ENCODE measurements at places on chromosomes 12 and 14. TPM values are rescaled to one million over a fixed set of nuclear protein-coding genes. Genes with fewer than 3 reads are reported as not detected.

DNA sequence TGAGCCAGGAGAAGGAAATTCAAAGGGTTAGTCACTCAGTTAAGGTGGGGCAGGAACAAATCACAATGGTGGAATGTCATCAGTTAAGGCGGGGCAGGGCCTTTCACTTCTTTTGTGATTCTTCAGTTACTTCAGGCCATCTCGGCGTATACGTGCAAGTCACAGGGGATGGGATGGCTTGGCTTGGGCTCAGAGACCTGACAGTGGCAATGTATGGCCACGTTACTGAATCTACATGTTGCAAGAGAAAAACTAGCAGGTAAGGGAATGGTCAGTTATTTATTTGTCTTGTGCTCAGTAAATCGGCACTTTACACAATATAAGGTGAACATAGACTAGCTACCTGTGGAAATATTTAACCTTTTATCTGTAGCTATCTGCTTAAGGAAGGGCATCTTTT lies 11.9 kb downstream of the SLCO1B3 start:
- no peak overlapping the region for H3K27ac ChIP-seq
- H3K4me3 ChIP-seq, result no peak overlapping the region
- no peaks in the 10 kb centered on the region for H3K27me3 ChIP-seq

DNA sequence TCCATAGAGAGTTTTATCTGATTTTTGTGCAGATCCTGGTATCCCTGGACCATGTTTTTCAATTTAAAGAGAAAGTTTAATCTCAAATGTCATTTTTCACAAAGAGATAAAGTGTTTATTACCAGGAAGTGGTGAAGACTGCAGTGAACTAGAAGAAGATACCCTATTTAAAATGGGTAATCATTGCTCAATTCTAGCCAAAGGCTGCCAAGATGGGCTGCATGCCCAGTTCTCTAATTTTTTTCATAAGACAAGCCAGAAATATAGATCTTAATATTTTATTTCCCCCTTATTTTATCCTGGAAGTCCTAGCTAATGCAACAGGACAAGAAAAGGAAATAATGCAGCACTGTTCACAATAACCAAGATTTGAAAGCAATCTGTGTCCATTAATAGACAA lies 343.5 kb downstream of the PCNX1 start:
- H3K4me3 ChIP-seq, result no peak overlapping the region
- H3K27ac ChIP-seq, result no peak overlapping the region
- no peaks in the 10 kb centered on the region for H3K27me3 ChIP-seq
- H3K4me1 ChIP-seq, result no peaks in the 10 kb centered on the region
- no peaks in the 10 kb centered on the region for H3K36me3 ChIP-seq

DNA sequence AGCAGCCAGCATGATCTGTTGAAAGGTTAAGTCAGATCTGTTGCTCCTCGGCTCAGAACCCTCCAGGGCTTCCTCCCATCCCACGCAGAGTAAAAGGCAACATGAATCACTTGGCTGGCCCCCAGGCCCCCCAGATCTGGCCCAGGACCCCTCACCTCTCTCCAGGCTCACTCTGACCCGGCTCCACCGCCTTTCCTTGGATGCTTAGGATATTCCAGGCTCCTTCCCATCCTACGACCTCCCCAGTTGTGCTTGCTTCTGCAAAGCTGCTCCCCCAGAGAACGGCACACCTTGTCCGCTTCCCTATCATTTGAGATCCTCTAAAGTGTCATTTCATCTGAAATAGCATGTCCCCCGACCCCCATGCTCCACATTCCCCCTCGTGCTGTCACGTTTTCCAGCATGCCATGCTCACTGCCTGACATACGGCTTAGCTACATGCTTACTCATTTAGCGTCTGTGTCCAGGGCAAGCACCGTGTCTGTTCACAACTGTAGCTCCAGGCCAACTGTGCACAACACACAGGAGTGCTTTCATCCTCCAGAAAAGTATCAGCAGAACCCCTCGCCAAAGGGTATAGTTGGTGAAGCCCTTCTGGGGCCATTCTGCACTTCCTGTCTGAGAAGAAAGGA lies 33.6 kb upstream of the BDKRB2 start:
- H3K27me3 ChIP-seq, result no peaks in the 10 kb centered on the region
- no peak for DNase-seq
- no peak overlapping the region for H3K4me3 ChIP-seq
- no peaks in the 10 kb centered on the region for H3K36me3 ChIP-seq
- H3K4me1 ChIP-seq, result no peaks in the 10 kb centered on the region

DNA sequence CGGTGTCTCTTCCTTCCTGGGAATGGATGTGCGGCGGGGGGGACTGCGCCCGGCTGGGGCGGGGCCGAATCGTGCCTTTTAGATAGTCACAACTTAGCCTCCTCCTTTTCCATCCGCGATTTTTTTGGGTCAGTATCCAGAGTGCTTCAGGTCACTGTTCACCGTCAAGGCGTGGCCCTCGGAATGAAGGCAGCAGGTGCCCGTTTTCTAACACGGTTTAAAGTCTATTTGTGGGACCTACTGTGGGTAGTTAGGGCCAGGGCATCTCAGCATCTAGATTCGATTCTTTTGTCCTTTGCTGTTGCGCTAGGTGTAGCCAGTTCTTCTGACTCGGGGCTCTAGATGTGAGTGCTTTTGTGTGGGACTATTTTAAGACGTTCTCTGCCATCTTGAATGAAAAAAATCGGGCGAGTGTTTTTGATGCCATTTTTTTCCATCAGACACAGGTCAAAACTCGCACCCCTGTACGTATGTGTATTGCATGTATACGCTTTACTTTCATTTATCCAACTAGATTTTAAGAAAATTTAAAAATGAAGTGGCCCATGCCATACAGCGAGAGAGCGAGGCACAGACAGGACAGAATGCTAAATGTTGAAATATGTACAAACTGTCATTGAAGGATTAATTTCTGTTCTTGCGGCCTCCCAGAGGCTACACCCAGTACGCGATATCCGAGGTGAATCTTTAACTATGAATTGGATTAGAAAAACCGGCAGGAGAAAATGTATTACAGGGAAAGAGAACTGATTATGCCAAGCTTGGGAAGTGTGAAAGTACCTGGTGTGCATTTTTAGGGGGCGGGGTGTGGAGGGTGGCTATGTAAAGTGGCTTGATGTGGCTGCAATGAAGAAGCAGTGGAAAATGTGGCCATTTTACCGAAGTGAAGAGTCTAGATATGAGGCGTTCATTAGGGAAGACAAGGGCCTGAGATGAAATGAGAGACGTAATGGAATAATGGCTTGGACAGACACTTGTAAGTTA lies 835 bp downstream of the VEZT start:
- H3K4me1 ChIP-seq, result peaks cover 45% of the 10 kb centered on the region
- H3K4me3 ChIP-seq, result peak overlapping the region; percentile 78
- peak overlapping the region; percentile 99 for H3K27ac ChIP-seq
- H3K36me3 ChIP-seq, result no peaks in the 10 kb centered on the region

DNA sequence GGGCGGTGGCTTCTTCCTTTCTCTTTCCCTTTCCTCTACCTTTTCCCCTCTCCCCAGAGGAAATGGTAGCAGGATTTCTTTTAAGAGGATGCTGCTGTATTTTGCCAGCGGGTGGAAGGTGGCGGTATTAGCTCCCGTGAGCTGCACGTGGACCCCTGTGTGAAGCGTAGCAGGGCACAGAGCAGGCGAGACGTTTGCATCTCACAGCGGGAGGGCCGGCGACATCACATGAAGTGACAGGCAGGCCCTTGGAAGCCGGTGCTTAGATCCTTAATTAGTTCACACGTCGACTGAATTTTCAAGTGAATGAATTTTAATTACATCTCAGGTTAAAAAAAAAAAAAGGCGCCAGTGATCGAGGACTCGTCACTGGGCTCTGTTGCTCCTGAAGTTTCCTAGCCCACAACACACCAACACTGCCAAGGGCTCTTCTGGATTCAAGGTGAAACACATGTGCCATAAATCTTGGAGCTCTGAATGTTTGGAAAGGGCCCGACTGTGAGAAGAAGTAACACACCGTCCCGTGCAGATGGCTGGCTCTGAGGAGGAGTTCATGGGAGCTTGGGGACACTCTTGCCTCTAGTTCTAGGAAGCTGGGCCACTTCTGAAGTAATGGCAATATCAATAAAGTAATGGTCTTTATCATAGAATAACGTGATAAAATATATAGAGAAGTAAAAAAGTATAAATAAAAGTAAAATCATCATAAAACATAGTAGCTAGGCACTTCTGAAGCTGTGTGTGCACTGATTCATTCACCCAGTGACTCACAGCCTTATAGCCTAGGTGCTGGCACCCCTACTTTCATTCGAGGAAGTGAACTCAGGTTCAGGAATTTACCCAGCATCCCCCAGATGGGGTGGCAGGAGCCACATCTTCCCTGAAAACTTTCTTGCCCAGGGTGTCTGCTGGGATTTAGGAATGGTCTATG lies 75.3 kb downstream of the AACS start:
- H3K36me3 ChIP-seq, result no peaks in the 10 kb centered on the region
- DNase-seq, result no peak
- no peak overlapping the region for H3K4me3 ChIP-seq
- H3K27ac ChIP-seq, result no peak overlapping the region
- H3K4me1 ChIP-seq, result no peaks in the 10 kb centered on the region

DNA sequence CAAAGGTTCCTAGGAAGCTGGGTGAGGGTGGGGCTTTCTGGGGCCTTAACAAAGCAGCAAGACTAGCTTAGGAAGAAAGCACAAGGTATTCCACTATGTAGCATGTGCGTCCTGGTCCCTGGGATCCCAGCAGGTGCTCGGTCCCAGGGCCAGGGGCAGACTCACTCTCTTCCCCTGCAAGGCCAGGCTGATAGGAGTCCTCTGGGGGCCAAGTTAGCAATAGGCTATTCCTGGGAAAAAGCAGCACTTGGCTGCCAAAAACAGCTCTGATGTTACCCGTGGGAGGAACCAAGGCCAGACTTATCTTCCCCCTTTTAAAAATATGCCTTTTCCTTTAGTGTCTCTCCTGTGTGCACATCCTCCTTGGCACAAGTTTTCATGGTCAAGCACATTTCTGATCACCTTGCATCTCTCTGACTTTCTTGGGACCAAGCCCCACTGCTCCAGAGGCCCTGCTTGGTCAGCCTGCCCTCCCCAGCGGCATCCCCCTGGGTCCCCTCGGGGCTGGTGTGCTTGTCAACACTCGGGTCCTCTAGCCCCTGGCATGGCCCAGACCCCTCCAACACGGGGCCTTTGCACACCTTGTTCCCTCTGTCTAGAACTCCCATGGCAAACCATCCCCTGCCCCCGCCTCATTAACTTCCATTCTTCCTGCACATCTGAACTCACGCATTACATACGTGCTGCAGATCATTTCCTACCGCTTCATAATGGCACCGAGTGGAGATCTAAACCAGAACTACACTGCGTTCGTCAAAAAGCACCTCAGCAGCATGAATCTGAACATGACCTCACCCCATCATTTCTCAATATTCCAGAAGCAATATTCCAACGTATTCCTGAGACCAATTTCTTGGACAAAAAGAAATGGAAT lies 21.9 kb downstream of the CCDC92 start:
- H3K27me3 ChIP-seq, result no peaks in the 10 kb centered on the region
- H3K4me1 ChIP-seq, result peaks cover 39% of the 10 kb centered on the region
- no peak for DNase-seq
- H3K4me3 ChIP-seq, result no peak overlapping the region

DNA sequence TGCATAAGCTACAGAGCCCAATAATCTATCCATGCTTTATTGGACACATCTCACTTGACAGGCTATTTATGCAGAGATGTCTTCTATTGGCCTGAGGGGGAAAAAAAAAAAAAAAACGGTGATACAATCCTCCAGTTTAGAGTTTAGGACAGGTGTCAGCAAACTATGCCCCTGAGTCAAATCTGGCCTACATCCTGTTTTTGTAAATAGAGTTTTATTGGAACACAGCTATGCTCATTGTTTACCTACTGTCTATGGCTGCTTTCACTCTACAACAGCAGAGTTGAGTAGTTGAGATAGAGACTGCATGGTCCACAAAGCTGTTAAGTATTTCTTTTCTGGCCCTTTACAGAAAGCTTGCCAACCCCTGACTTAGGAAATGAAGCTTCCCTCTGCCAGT lies 403.1 kb downstream of the C12orf75 start:
- H3K4me1 ChIP-seq, result peaks cover 19% of the 10 kb centered on the region
- no peaks in the 10 kb centered on the region for H3K36me3 ChIP-seq
- no peaks in the 10 kb centered on the region for H3K27me3 ChIP-seq
- no peak overlapping the region for H3K4me3 ChIP-seq
- H3K27ac ChIP-seq, result no peak overlapping the region
- no peak for DNase-seq

DNA sequence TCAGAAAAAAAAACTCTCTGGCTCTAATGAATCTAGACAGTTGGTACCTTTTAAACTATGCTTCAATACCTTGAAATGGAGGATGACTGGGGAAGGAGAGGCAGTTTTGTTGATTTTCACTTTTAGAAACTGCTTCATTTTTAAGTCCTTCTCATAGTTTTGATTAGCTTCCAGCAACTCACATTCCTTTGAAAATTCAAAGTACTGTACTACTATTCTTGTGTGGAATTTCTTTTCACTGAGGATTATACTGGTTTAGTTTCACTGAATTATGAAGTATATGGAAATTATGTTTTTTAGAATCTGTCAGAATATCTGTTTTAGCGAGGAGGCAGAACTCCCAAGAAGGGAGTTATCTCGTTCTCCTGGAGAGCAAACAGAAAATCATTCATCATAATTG lies 116.3 kb downstream of the TGFB3 start:
- DNase-seq, result no peak
- no peak overlapping the region for H3K27ac ChIP-seq
- H3K4me1 ChIP-seq, result peaks cover 4% of the 10 kb centered on the region
- no peaks in the 10 kb centered on the region for H3K36me3 ChIP-seq
- H3K27me3 ChIP-seq, result no peaks in the 10 kb centered on the region

- DNase-seq, result no peak
- H3K4me3 ChIP-seq, result no peak overlapping the region
- no peak overlapping the region for H3K27ac ChIP-seq
- no peaks in the 10 kb centered on the region for H3K27me3 ChIP-seq
- H3K36me3 ChIP-seq, result no peaks in the 10 kb centered on the region
- H3K4me1 ChIP-seq, result peaks cover 5% of the 10 kb centered on the region
Observed at GRCh38 chr12:53585448-53586125, 40.6 kb downstream of the ATF7 start.

- H3K36me3 ChIP-seq, result no peaks in the 10 kb centered on the region
- H3K4me3 ChIP-seq, result no peak overlapping the region
- no peak overlapping the region for H3K27ac ChIP-seq
- no peak for DNase-seq
Observed at GRCh38 chr14:85016496-85016895, 513.4 kb upstream of the FLRT2 start.

DNA sequence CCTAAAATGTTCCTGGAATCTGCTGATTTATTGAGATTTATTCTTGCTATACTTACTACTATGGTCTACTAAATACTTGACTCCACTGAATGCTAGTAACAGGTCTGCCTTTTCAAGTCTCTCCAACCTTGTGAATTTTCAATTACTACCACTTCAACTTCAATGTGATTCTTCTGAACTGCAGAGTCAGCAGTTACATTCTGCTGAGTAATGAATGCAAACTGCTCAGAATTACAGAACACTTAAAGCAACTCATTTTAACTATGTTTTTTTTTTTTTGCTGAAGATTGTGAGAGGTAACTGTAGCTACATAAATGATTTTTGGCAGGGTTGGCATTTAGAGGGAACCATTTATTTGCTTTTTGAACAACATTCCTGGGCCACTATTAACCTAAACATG lies 41.8 kb downstream of the ARF6 start:
- H3K27ac ChIP-seq, result peak overlapping the region; percentile 25
- no peaks in the 10 kb centered on the region for H3K36me3 ChIP-seq

GRCh38 chr12:52644078-52644415 lies 8.0 kb downstream of the KRT2 start:
- H3K4me1 ChIP-seq, result no peaks in the 10 kb centered on the region
- no peaks in the 10 kb centered on the region for H3K36me3 ChIP-seq
- H3K4me3 ChIP-seq, result no peak overlapping the region

SETD1B gene
- 13.4 TPM for total RNA-seq

MAP1LC3B2 gene
- total RNA-seq, result 1.6 TPM

ST8SIA1 gene
- 5.2 TPM for total RNA-seq

GTF2A1 gene
- total RNA-seq, result 43.7 TPM

MYF5 gene
- total RNA-seq, result not detected

PLEKHD1 gene
- total RNA-seq, result 4.3 TPM

KCNMB4 gene
- total RNA-seq, result 5.1 TPM

Measured in thyroid gland (tissue), 4 donors.